ENCODE measurements at places on chromosomes 3 and 15.

GRCh38 chr3:87272718-87273341 is 3.6 kb downstream of the POU1F1 start:
- no peak for DNase-seq

DNA sequence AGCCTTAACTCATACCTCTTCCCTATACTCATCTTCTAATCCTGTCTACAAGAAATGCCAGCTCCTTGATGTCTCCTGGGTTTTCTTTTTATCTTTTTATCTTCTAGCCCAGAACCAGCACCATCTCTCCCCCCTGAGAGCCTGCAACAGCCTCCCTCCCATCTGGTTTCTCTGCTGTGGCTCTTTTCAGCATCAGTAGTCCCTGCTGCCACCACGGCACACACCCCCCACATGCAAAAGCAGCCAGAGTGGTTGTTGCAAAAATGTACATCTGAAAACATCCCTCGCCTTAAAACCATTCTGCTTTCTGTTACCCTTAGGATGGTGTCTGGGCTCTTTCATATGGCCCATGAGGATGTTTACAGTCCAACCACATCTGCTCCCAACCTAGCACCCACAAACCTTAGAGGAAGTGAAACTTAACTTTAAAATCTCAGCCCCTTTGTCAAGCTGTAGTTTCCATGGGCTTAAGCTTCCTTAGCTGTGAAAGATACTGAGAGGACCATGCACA is 775 bp downstream of the TTC21A start:
- no peak for DNase-seq

GRCh38 chr15:61130950-61131942 is 97.9 kb downstream of the RORA start:
- no peak for DNase-seq

- no peak for DNase-seq
These were observed 160.6 kb downstream of the RBMS3 start for GRCh38 chr3:29441422-29441821.
